ENCODE measurements at places on chromosomes 2 and 18.

GRCh38 chr2:199848389-199849130 is 2.4 kb downstream of the FTCDNL1 start:
- H3K27ac ChIP-seq, result no peak overlapping the region
- H3K27me3 ChIP-seq, result no peaks in the 10 kb centered on the region
- H3K4me3 ChIP-seq, result no peak overlapping the region

- no peaks in the 10 kb centered on the region for H3K36me3 ChIP-seq
- H3K4me1 ChIP-seq, result no peaks in the 10 kb centered on the region
- DNase-seq, result no peak
- no peak overlapping the region for H3K4me3 ChIP-seq
Observed at GRCh38 chr2:126849991-126850535, 48.6 kb upstream of the TEX51 start.

DNA sequence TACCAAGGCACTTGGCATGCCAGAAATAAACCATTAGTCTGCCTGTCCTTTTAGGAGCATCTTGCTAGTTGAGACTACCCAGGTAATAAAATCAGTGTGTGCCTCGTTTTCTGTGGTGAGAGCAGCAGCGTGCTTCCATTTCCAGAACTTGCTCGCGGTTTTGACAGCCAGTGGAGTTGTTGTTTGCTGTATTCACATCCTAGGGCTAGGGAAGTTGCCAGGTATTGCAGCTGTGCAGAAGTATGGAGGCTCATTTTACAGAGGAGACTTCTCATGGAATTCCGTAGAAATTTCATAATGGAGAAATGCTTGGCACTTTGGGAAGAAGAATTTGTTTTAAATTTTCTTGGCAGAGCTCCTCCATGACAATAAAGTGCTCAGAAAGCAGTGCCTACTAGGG is 1355.1 kb upstream of the ZEB2 start:
- H3K27me3 ChIP-seq, result no peaks in the 10 kb centered on the region
- H3K4me1 ChIP-seq, result no peaks in the 10 kb centered on the region
- no peaks in the 10 kb centered on the region for H3K36me3 ChIP-seq
- DNase-seq, result no peak
- no peak overlapping the region for H3K27ac ChIP-seq

- H3K36me3 ChIP-seq, result no peaks in the 10 kb centered on the region
- H3K27ac ChIP-seq, result no peak overlapping the region
- no peaks in the 10 kb centered on the region for H3K4me1 ChIP-seq
Observed at GRCh38 chr2:104701411-104701911, 152.5 kb upstream of the POU3F3 start.

DNA sequence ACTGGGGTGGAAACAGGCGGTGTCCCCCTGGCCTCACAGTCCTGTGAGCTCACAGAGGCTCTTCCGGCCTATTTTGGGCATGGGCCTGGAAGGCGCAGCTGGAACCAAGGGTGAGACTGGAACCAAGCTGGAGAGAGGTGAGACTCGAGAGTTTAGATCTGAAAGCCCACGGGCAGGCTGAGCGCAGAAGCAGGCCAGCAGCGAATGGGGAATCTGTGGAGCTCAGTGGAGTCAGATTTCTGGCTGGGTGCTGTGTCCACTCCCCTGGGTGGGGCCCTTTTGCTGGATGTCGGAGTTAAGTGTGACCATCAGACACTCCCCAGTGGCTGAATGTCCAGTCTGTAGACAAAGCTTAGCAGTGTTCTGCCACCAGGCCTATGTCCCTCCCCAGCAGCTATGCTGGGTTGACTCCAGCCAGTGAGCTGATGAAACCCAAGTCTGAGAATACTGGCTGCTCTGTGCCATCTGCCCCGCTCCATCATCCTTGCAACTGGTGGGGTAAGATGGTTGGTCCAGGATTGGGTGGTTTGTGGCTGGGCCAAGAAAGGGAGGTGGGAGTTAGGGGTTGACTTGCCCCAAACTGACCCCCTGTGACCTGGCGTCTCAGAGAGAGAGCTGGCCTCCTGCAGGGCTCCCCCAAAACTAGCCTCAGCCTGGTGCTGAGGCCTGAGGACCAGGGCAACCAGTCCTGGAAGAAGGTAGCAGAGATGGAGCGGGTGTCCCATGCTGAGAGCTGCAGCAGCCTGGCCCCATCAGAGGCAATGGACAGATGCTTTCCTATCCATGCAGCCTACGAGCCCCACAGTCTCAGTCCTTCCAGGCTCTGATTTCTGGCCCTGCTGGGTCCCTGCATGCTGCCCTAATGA is 34.4 kb downstream of the CYP26B1 start:
- no peak overlapping the region for H3K4me3 ChIP-seq
- no peak overlapping the region for H3K27ac ChIP-seq
- DNase-seq, result peak; percentile 23
- H3K4me1 ChIP-seq, result no peaks in the 10 kb centered on the region

DNA sequence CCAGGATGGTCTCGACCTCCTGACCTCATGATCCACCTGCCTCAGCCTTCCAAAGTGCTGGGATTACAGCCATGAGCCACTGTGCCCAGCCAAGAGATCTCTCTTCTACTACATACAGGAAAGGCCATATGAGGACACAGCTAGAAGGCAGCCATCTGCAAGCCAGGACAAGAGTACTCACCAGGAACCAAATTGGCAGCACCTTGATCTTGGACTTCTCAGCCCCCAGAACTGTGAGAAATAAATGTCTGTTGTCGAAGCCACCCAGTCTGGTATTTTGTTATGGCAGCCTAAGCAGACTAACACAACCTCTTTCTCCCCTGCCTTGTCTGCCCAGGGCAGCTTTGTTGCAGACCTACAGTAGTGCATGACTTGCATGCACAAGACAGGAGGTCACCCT is 211.3 kb upstream of the HAAO start:
- H3K27me3 ChIP-seq, result no peaks in the 10 kb centered on the region
- peaks cover 11% of the 10 kb centered on the region for H3K4me1 ChIP-seq
- H3K4me3 ChIP-seq, result no peak overlapping the region
- DNase-seq, result no peak

- no peak overlapping the region for H3K4me3 ChIP-seq
- H3K36me3 ChIP-seq, result no peaks in the 10 kb centered on the region
- no peaks in the 10 kb centered on the region for H3K27me3 ChIP-seq
Observed at GRCh38 chr18:54849683-54850082, 21.4 kb downstream of the RAB27B start.

DNA sequence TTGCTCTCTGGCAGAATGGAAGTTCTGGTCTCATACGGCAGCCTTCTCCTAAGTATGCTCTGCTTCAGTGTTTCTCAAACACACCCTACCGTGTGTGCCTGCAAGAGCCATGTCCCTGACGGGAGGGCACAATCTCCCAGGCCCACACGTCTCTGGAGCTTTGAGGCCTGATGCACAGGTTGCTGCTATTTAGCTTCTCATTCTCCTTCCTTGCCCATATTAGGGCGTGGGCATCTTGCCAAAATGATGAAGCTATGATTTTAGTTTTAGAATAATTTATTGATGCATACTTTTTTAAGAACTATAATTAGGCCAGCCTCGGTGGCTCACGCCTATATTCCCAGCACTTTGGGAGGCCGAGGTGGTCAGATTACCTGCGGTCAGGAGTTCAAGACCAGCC is 107.9 kb downstream of the RNF144A start:
- no peak for DNase-seq
- H3K4me3 ChIP-seq, result no peak overlapping the region
- H3K27me3 ChIP-seq, result no peaks in the 10 kb centered on the region

DNA sequence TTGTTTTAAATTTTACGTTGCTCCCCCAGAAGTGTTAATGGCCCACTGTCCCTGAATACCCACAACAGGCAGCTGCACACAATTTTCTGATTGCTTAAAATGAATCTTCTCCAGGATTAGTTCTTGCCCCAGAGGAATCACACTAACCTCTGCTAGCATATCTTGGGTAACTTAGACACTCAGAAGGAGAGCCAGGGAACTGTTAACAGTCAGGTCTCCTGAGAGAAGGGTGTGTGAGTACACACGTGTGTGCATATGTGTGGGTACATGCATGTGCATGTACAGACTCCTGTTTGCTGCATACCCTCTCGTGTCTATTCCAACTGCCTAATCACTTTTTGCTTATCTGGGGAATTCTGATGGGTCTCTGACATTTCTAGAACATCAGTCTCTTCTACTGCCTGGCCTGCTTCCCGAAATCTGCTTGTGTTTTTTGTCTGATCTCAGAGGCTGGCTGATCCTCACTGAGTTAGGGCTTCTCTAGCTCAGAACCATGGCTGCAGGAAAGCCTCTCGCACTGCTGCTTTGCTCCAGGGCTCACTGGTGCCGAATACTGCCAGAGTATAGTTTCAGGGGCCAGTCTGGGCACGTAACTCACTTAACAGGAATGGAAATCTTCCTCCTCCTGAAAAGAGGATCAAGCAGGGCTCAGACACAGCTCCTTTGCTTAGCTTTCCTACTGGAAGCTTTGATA is 62.8 kb downstream of the PRELID3A start:
- no peaks in the 10 kb centered on the region for H3K27me3 ChIP-seq
- H3K36me3 ChIP-seq, result no peaks in the 10 kb centered on the region
- no peak overlapping the region for H3K4me3 ChIP-seq
- no peaks in the 10 kb centered on the region for H3K4me1 ChIP-seq
- no peak for DNase-seq

DNA sequence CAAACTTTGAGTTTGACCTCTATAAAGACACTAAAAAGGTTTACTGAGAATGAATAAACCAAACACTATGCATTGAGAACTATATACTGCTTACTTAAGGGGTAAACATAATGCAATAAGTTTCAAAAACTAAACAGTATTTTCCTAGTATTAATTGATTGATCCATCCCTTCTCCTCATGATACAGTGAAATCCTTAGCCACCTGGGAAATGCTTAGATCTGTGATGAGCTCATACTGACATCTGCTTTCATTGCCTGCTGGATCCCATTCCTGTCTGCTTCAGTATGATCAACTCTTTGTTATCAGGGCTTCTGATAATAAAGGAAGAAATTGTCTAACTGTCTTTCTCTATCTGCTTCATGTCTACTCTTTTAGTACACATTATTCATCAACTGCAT is 74.9 kb upstream of the UBE2E3 start:
- no peaks in the 10 kb centered on the region for H3K4me1 ChIP-seq
- H3K36me3 ChIP-seq, result no peaks in the 10 kb centered on the region
- H3K4me3 ChIP-seq, result no peak overlapping the region
- no peak for DNase-seq
- no peak overlapping the region for H3K27ac ChIP-seq

All from liver (tissue), 10 donors.